GM13977 (cell line): ENCODE measurements at places on chromosomes 5 and 9.

GRCh38 chr9:132169672-132170392 is 8.0 kb downstream of the NTNG2 start:
- peak; percentile 75 for DNase-seq

DNA sequence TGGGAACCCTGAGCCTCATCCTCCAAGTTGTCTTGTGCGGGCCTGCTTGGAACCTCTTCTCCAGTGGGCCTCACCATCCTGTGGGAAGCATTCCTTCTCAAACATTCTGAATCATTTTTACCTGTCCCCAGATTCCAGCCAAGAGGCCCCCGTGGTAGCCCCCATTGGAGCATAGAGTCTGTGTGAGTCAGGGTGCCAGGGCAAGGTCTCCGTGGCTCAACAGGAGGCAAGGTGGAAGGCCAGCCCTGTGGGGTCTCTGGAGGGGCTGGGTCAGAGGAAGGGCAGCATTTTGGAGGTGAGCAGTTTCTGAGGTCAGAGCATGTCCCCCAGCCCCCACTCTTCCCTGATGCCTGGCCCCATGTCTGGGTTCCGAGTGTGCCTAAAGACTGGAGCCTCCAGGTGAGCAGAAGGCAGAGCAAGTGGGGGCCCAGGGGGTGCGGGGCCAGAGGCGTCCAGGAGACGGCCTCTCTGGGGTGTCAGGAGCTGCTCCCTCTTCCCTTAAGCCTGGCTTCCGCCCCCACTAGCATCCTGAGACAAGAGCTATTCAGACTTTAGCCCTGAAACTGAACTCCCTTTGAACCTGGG is 2.1 kb downstream of the CACNA1B start:
- no peak for DNase-seq

DNA sequence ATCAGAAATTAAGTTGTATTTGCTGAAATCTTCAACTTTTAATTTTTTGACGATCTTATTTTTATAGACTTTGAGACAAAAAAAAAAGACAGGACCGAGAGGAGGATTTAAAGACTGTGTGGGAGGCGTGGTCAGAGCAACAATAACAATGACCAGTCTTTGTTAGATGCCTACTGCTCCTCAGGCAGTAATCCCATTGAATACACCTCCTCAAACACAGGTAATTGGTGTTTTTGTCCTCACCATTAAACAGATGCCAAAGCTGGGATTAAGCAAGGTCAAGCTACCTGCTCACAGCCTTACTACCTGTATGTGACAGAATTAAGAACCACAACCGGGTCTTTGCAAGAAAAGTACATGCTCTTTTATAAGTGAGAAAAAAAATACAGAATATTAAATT is 233.3 kb upstream of the GRAMD2B start:
- no peak for DNase-seq

DNA sequence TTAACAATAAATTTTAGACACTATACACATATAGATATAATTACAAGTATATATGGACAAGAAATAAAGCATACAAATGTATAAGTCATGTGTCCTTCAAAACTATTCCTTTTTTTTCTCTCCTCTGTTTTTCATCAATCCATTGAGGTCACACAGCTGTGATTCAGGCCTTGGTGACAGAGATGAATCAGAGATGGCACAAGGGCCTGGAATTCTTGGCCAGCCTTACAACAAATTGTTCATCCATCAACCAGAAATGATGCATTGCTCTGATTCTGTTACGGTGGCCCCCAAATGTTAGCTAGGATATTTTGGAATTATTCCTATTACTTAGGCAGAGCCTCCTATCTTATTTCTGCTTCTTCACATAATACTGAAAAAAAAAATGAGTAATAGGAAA is 108.7 kb upstream of the MPDZ start:
- no peak for DNase-seq

- no peak for DNase-seq
Observed at GRCh38 chr5:56545016-56545415, 270.3 kb upstream of the MAP3K1 start.
